ENCODE measurements at places on chromosomes 11 and 22.

DNA sequence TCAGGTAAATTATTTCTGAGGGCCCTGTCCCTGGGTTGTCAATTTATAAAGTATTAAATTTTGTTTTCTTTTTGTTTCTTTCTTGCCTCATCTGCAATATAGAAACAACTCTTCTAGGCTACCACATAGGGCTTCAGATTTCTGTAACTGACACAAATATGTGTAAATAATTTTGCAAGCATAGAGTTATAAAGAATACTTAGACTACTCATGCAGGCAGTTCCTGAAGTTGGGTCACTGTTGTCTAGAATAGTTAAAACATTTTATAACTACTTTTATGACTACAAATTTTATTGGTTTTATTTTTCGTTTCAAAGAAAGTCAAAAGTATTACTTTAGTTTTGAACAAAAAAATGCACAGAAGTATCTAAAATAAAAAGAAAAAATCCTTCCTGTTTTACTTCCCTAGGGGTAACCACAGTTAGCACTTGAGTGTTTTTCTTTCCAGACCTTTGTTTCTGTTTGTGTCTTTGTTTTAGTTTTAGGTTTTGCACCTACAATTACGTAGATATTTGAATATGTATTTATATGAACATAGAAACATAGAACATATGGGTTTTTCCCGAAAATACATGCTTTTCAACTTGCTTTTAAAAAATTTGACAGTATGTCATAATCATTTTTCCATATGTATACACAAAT lies 12.4 kb upstream of the TMEM123 start:
- no peak for DNase-seq

DNA sequence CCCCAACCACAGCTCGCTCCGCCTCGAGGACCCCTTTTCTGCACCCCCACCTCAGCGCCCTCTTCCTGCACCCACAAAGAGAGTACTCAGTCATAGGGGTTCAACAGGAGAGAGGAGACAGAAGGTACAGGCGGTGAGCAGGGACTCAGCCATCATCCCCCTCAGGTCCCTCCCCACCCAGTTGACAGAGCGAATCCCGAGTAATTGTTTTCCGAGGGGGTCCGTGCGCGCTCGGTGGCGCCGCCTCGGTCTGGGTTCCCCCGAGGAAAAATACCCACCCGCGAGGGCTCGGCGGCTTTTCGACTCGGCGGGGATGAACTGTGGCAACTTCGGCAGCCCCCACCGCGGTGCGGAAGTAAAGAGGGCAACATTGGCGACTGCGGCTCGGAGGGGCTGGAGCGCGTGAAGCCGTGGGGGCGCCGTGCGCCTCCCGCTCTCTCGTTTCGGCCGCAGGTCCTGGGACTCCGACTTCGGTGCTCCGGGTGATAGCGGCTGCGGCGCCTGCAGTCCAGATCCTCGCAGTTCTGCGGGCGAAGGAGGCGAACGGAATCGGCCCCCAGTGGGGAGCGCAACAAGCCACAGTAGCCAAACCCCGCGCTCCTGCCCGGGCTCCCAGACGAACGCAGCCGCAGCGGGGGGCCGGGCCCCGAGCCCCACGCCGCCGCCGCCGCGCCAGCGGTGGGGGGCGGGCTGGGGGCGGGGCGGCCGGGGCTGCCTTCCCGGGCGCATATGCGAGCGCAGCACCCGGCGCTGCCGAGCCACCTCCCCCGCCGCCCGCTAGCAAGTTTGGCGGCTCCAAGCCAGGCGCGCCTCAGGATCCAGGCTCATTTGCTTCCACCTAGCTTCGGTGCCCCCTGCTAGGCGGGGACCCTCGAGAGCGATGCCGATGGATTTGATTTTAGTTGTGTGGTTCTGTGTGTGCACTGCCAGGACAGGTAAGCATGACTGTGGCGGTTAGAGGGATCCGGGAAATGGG lies at the start of gene NELL1:
Gene NELL1, plus strand, starts transcription at position 743 of the 976 bp plus-strand sequence.
- DNase-seq: peak; percentile 63

DNA sequence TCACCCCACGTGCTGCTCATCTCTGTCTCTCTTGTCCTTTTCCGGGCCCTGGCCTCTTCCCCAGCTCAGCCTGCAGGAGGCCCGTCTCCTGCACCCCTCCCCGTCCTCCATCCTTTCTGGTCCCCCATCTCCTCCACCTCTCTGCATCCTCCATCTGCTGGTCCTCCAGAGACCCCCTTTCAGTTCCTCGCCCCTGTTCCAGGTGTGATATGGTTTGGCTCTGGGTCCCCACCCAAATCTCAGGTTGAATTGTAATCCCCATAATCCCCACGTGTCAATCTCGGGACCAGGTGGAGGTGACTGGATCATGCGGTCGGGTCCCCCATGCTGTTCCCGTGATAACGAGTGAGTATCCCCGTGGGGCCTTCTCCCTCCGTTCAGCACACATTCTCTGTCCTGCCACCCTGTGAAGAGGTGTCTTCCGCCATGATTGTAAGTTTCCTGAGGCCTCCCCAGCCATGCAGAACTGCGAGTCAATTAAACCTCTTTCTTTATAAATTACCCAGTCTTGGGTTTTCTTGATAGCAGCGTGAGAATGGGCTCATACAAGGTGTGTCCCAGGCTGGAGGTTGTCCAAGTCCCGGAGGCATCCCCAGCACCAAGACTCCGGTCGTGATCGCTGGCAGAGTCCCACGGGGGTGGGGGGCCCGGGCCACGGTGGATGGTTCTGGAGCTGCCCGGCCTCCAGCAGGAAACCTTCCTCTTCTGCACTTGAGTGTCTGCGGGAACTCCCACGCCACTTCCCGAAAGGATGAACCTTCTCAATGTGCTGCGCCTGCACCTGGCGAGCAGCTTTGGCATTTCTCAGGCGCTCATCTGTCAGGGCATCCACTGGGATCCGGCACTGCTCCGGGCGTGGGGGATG lies 29.0 kb upstream of the TOLLIP start:
- no peak for DNase-seq

- DNase-seq: no peak
These were observed 27.2 kb upstream of the CRKL start for GRCh38 chr22:20889904-20890540.

- DNase-seq: no peak
These were observed 80.7 kb upstream of the NCAM1 start for GRCh38 chr11:112880495-112880894.

- no peak for DNase-seq
These were observed 125.0 kb downstream of the KCNQ1OT1 start for GRCh38 chr11:2574553-2575535.
